GOT3 (cell line): ENCODE measurements at places on chromosomes 16 and 17.
A peak's percentile ranks its signal among the peaks of the same experiment; 100 is the strongest.

- DNase-seq, result no peak
These were observed 50.8 kb downstream of the NKD1 start for GRCh38 chr16:50598936-50599361.

DNA sequence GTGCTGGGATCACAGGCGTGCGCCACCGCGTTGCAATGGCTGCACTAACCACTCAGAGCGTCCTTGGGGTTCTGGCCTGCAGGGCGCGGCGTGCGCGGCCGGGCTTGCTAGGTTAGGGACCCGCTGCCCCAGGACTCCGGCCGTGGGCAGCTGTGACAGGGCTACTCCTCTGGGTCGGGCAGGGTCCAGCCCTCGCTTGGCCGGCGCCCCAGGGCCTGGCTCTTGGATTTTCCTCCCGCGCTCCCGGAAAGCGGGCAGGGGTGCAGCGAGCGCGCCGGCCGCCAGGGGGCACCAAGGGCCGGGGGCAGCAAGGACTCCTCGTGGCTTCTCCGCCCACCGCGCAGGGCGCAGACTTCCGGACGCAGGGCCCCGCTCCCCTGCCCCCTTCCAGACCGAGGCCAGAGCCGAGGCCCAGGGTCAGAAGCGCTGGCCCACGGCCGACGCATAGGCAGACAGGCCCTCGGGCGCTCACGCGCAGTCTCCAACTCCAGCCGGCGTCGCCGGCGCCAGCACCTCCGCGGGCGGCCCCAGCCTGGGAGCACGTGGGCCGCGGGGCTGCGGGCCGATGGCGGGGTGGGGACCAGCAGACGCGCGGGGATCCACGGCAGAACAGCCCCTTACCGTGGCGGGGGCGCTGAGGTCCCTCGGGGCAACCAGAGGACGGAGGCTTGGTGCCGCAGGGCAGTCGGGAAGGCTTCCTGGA is 355 bp downstream of the TLE7 start:
- DNase-seq, result no peak

- peak; percentile 72 for DNase-seq
These were observed at the start of gene AMDHD2 for GRCh38 chr16:2520097-2520783. Gene AMDHD2 (plus strand): TSS chr16:2520371. CDS start chr16:2520459, 88 bp downstream.

DNA sequence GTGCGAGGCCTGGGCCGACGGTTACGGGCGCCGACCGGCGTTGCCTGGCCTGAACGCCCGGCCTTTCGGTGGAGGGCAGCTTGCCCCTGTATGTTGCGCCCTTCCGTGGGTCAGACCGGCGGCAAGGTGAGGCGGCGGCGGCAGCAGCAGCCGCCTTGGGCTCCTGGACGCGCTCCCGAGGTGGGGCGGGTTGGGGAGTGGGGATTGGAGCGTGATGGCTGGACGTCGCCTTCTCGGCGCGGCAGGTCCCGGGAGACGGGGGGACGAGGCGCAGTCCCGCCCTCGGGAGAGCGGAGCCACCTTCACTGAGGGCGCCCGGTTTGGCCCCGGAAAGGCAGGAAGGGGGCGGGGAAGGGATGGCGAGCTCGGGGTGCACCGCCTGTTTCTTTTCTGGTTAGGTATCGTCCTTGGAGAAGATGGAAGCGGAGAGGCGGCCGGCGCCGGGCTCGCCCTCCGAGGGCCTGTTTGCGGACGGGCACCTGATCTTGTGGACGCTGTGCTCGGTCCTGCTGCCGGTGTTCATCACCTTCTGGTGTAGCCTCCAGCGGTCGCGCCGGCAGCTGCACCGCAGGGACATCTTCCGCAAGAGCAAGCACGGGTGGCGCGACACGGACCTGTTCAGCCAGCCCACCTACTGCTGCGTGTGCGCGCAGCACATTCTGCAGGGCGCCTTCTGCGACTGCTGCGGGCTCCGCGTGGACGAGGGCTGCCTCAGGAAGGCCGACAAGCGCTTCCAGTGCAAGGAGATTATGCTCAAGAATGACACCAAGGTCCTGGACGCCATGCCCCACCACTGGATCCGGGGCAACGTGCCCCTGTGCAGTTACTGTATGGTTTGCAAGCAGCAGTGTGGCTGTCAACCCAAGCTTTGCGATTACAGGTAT is 671 bp downstream of the DGKE start:
- peak; percentile 47 for DNase-seq

DNA sequence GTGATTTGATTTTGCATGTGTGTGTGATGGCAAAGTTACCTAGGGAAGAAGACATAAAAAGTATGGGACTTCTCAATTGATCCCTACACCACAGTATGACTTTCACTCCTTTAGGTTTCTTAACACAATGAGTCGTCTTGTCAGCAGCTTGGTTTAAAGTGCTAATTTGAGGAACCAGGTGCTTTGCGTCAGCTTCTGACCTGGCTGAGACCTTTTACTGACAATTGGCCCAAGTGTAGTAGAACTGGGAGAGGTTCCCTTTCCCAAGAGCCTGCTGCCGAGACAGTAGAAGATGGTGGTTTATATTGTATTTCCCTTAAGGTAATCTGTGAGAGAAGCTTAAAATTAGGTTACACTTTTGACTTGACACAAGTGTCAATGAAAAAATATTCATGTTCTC is 54.9 kb downstream of the LDHD start:
- DNase-seq, result no peak

DNA sequence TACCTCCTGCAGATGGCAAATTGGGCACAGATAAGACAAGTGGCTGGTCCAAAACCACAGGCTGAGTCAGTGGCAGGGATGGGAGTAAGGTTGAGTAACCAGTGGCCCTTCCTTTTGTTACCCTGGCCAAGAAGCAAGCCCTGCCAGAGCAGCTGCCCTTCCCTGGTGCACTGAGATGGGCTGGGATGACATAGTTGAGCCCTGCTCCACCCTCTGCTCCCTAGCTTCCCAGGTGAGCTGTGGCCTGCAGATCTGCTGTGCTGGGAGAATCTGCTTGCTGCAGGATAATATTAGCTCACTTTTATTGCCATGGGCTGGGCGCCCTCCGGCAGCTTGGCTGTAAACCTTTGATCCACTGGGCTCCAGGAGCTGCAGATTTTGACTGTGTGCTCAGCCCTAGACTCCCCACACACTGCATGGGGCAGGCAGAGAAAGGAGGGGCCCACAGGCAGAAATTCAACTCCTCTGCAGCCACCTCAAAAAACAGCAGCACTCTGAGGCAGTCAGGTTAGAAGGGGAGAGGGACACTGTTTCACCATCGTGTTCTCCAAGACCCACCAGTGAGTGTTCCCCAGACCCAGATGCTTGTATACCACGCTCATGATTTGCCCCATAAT is 101.8 kb downstream of the CBLN1 start:
- no peak for DNase-seq

DNA sequence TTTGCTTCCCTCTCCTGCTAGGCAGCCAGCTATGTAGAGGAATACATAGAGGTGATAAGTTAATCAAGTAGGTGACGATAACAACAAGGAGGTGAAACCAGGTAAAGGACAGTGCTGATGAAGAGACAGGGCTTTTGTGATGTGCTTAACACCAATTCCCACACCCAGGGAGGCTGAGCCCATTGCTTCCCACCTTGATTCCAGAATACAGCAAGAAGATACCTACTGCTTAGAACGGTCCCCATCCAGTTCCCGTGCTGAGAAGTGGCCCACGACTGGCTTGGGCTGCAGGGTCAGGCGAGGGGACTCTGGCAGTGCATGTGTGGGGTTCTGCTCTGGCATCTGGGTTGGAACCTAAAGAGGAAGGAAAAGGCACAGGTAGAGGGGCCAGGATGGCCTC is 16.1 kb upstream of the GFAP start:
- DNase-seq, result no peak

GRCh38 chr17:40560592-40561293 is 4.5 kb downstream of the CCR7 start:
- DNase-seq, result no peak

DNA sequence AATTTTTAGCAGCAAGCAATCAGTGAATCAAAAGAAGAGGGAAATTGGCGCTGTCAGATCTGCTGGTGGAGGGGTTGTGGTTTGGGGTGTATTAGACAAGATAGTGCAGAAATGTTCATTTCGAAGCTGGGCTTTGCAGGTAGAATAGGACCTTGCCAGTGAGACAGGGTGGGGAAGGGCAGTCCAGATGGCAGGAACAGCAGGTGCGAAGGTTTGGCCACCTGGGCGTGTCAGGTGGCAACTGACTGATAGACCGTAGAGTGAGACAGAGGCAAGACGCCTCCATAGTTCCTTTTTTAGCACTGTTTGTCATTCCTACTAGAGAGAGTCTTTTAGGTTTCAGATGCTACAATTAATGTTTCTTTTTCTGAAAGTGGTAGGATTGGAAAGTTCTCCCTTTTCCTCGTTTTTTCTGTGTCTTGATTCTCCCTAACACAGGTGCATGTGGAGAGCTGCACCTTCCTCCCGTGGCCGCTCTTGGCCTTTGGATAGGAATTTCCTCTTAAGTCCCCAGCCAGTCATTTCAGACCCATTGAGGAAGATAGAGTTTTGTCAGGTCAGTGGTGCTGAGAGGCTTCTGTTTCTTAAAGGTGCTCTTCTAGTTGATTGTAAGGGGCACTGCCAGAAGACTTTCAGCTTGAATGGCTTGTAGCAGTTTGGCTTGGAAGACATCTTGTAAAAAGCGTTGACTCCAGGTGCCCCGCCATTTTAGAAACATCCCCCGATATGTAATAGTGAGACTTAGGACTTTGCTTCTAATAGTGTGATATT is 315.6 kb downstream of the SNX29 start:
- no peak for DNase-seq

DNA sequence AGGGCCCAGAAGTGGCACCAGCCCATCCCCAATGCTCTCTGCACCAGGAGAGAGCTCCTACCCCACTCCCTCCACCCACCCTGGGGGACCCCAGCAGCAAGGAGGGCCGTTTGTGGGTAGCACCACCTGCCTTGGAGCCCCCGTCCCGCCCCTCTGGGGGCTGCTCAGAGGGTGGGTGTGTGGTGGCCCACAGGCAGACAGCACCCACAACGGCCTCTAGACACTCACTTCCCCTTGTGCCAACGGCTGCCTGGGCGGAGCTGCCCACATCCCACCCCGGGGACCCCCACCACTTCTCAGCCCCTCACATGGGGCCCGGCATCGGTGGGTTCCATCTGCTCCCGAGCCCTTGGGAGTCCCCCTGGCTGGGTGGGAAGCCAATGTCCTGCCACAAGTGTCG is 33.3 kb downstream of the BAHCC1 start:
- DNase-seq, result no peak

DNA sequence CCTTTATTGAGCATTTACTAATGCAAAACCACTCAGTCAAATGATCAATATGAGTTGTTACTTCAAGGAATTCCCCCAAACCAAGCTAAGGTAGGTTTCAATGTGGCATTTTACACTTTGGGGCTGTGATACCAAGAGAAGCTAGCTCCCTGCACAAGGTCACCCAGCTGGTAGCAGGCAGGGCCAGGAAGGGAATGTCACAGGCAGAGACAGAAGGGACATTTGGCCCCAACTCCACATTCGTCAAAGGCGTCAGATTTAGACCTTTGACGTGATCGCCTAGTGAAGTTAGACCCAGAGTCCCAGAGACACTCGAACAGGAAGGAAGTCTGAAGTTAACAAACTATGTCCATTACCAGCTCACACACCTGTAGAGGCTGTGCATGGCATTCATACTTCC is 5.5 kb upstream of the SMG1 start:
- DNase-seq, result no peak

DNA sequence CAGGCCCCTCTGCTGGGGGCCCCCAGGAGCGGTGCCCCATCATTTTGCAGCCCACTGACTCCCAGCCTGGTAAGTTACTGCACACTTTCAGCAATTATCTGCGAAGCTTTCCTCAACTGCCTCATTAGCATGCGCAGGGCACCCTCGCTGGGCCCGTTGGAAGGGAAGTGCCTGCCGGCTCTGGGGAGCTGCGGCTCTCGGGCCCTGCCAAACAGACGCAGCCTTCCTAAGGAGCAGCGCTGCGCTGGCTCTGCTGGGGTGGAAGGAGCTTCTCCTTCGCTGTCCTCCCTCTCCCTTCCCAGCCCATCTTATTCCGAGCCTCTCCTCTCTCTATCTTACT is 71.0 kb downstream of the RBBP6 start:
- DNase-seq, result no peak

DNA sequence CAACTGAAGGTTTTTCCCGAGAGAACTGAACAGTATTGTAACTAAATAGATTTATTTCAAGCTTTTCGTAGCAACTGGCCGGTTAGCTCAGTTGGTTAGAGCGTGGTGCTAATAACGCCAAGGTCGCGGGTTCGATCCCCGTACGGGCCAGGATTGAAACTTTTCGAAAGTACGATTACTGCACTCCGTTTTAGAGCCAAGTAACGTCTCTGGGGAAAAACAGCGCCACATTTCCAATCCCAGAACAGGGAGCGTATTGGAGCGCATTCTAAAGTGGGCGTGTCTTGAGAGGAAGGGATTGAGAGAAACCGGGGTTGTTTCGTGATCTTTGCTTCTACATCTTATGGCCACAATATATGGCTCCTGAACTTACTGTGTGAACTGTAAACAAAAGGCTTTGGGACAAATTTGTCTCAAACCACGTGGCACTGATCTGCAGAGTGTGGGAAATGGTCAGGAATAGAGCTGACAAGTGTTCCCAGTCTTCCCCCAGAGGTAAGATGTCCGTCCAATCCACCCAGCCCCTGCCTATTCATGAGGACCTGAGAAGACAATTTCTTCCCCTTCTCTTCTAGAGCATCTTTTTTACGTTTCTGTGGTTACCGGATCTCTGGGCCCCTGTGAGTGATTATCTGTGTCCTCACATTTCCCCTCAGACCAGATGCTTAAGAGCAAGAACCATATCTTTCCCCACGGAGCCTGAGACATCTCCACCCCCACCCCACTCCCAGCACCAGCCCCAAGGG is 2.3 kb downstream of the BORCS6 start:
- DNase-seq, result peak; percentile 88

GRCh38 chr17:10724546-10725195 is 5.2 kb downstream of the TMEM220 start:
- no peak for DNase-seq

DNA sequence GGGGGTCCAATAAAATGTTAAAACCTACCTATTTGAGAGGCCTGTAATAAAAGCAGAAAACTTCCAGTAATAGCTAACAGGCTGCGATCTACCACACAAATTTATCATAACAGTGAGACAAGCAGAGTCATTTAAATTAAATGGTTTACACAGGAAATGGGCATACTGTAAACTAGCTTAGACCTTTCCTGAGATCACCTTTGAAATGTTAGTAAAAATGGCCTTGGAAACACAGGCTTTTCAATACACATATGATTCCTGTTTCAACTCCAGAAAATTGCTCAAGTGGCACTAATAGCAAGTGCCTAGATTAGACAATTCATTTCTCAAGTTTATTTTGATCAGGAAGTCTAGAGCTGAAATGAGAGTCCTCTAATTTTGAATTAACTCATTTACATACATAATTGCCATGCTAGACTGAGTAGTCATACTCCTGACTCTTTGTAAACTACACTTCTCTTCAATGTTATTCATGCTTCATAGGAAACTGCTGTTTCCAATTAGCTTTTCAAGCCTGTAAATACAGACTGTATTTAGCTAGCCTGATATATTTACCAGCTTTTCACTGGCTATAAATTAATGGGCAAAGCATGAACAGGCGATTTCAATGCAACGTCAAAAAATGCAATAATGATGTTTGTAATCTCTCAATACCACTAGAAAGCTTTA is 43.3 kb downstream of the PARN start:
- DNase-seq, result no peak

- DNase-seq, result no peak
These were observed 7.5 kb downstream of the EPOP start for GRCh38 chr17:38667099-38667786.

GRCh38 chr16:29702269-29702668 is 23.3 kb downstream of the QPRT start:
- DNase-seq, result no peak
